ENCODE measurements at places on chromosomes 5 and 9.

GRCh38 chr9:114224247-114224610, 68.9 kb downstream of the COL27A1 start:
- H3K4me1 ChIP-seq: no peaks in the 10 kb centered on the region
- no peak overlapping the region for H3K27ac ChIP-seq
- H3K27me3 ChIP-seq: no peaks in the 10 kb centered on the region
- no peak for DNase-seq
- no peak overlapping the region for H3K4me3 ChIP-seq

DNA sequence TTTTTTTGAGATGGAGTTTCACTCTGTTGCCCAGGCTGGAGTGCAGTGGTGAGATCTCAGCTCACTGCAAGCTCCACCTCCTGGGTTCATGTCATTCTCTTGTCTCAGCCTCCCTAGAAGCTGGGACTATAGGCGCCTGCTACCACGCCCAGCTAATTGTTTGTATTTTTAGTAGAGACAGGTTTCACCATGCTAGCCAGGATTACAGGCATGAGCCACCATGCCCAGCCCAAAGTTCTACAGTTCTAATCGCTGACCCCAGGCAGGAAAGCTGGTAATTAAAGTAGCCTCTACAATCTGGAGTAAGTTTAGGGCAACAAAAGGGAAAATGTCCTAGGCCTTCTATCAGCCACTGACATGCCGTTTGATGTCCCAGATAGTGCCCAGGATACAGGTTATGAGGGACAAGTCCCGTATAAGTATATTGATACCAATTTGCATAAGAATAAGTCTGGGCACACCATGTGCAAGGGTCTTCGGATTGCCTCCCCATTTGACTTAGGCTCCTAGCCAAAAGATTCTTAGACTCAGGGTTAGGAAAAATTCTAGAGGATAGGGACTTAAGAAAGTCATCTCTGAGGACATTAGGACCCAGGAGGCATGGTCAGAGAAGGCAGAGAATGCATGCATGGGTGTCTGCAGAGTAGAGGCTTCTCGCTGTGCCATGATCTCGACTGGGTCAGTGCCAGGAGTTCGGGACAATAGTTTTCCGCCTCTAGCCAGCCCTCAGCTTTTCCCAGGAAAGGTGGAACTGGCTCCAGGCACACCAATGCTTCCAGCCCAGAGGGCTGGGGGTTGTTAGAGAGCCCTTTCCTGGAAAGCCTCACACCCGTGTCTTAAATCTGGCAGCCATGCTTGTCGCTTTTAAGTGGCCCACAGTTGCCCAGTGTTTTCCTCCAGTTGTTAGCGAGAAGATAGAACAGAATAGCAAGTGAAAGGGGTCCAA, 1111.1 kb downstream of the TAF11L14 start:
- H3K27me3 ChIP-seq: no peaks in the 10 kb centered on the region
- H3K4me1 ChIP-seq: peaks cover 46% of the 10 kb centered on the region
- no peaks in the 10 kb centered on the region for H3K36me3 ChIP-seq

DNA sequence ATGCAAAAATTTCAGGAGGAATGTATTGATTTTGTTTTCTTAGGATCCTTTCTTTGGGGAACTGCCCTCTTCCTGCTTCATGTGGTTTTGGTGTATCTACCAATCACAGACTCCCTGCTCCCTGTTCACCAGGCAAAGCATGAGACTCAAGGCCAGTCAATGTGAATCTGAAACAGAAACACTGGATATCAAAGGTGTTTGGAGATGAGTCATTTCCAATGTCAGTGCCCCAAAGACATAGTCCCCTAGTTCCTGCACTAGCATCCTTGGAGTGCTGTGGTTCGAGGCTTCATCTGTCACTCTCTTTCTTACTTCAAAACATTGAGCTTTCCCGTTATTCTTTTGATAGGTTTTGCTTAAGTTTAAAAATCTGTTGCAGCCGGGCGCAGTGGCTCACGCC, 8.1 kb downstream of the PPP3R2 start:
- no peak overlapping the region for H3K27ac ChIP-seq
- H3K36me3 ChIP-seq: no peaks in the 10 kb centered on the region
- DNase-seq: no peak
- H3K4me1 ChIP-seq: no peaks in the 10 kb centered on the region
- H3K4me3 ChIP-seq: no peak overlapping the region
- H3K27me3 ChIP-seq: no peaks in the 10 kb centered on the region

DNA sequence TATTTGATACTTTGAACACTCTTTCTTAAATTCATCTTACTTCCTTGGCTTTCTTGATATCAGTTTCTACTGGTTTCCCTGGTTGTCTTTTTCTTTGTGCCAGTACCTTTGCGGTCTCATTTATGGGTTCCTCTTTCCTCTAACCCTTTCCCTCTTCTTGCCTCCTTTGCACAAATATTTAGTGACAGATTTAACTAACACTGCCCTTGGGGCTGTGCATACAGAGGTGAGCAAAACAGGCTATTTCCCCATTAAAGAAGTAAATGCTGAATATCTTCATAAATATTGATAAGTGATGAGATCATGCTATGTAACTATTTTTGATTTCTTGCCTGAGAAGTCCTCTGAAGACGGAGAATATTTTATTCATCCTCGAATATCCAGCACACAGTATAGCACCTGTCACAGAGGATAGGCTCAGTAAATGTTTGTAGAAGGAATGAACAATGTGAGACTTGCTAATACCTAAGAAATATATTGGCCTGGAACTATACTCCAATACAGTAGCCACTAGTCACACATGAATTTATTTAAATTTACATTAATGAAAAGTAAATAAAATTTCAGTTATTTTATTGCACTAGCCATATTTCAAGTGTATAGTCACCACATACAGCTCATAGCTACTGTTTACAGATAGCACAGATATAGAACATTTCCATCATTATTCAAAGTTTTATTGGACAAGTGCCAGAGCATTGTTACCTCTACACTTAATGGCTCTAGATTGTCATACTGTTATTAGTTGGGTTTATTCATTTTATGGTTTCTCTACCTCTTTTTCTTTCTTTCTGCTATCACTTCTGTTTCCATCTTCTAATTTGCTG, 90.4 kb downstream of the RIC1 start:
- no peak overlapping the region for H3K27ac ChIP-seq
- H3K4me1 ChIP-seq: no peaks in the 10 kb centered on the region
- peaks cover 3% of the 10 kb centered on the region for H3K36me3 ChIP-seq
- H3K4me3 ChIP-seq: no peak overlapping the region

- no peaks in the 10 kb centered on the region for H3K27me3 ChIP-seq
- DNase-seq: no peak
- no peak overlapping the region for H3K27ac ChIP-seq
- no peaks in the 10 kb centered on the region for H3K36me3 ChIP-seq
- no peaks in the 10 kb centered on the region for H3K4me1 ChIP-seq
These were observed 389.4 kb upstream of the SLC24A2 start for GRCh38 chr9:20178197-20178596.

All from CD8-positive, alpha-beta memory T cell (primary cell).